NCI-H1105 treated with DMSO at 0.1 percent for 48 hours (cell line): ENCODE measurements at places on chromosomes 12 and 14.

DNA sequence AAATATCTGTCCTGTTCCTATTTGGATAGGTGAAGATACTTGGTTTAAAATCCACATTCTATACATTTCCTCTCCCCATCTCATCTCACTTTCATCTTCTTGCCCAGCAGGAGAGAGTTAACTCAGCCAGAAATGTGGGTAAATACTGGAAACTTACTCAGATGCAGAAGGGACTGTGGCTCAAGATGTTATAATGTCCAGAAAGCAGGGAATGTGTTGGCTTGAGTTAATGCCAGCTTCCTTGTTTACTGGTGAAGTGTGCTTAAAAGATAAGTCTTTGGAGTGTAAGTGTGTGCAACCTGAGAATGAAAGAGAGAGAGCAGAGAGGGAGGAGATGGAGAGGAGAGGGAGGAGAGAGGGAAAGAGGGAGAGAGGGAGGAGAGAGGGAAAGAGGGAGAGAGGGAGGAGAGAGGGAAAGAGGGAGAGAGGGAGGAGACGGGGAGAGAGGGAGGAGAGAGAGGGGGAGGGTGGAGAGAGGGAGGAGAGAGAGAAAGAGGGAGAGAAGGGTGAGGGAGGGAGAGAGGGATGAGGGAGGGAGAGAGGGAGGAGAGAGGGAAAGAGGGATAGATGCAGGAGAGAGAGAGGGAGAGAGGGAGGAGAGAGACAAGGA, 22.0 kb upstream of the SNRPF start:
- peak; percentile 60 for DNase-seq

DNA sequence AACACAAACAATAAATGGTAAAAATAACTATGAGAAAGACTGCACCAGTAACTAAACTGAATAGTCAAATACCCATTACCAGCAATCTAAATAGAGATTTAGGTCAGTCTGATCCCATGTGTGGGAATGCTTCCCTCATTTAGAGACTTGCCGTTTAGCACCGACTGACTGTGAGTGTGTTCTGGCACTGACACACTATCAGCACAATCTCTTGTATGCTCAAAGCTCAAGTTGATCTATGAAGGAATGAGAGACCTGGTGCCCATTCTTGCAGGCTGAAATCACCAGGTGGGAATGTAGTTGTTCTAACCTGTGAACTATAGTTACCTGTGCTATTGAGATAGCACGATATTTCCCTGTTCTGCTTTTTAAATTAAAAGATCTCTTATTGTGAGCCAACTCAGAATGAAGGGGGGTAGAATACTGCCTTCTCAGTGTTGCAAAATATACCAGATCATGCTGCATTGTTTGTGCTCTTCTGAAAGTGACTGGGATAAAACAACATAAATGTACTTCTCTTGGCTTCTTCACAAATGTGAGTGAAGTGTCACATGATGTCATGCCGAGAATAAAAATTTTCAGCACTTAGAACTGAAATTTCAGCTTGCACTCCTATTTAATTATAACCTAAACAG, 99.6 kb downstream of the LIN7A start:
- DNase-seq = no peak

DNA sequence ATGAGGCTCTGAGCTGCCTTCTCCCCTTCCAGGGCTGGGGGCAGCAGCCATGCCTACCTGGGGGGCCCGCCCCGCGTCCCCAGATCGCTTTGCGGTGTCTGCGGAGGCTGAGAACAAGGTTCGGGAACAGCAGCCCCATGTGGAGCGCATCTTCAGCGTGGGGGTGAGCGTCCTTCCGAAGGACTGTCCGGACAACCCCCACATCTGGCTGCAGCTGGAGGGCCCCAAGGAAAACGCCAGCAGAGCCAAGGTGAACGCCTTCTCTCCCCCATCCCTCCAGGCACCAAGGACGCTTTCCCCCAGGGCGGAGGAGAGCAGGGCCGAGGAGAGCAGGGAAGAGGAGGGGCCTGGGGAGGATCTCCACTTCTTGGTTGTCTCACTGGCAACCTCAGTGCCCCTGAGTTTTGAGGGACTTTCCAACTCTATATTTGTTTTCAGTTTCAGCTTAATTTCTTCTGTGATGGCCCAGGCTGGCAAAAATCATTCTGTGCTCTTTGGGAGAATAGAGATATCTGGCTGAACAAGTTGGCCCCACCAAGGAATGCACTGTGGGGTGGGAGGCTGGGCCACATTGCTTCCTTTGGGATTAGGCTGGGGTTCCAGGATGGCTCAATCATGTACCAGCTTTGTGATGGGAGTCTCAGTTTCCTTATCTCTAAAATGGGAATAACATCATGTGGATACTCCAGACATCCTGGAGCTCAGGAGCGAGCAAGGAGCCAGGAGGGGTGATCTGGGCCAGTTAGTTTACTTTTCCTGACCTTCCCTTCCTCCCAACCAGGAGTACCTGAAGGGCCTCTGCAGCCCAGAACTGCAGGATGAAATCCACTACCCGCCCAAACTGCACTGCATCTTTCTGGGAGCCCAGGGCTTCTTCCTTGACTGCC, 1.2 kb downstream of the KHNYN start:
- DNase-seq = no peak

DNA sequence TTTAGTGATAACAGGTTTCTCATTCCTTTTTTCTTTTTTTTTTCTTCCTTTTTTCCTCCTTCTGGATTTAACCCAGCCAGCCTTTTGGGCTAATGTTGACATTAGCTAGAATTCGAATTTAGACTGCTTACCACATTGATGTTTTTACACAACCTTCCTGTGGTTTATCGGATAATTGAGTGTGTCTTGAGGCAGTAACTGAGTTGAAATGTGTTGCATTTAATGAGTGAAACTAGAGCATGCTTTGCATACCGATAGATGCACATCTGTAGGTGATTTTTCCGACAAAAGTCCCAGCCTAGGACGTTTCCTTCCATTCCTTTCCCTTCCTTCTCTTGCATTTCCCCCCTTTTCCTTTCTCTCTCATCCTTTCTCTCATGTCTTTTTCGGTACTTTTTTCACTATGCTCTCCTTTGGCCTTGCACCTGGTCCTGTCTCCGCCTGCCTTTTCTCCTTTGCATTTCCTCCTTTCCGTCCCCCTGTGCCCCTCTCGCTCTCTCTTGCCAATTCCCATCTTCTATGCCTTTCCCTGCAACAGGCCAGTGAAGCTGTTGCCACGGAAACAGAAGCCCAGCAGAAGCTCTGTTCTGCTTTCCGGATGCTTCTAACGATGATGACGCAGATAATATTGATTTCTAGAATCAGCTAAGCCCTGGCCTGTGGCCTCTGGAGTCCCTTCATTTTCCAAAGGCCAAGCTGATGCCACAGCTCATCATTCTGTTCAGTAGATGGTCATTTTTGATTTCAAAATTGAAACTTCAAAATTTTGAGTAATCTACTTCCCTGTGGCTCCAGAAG, 76.1 kb downstream of the SLC25A47 start:
- DNase-seq = no peak

DNA sequence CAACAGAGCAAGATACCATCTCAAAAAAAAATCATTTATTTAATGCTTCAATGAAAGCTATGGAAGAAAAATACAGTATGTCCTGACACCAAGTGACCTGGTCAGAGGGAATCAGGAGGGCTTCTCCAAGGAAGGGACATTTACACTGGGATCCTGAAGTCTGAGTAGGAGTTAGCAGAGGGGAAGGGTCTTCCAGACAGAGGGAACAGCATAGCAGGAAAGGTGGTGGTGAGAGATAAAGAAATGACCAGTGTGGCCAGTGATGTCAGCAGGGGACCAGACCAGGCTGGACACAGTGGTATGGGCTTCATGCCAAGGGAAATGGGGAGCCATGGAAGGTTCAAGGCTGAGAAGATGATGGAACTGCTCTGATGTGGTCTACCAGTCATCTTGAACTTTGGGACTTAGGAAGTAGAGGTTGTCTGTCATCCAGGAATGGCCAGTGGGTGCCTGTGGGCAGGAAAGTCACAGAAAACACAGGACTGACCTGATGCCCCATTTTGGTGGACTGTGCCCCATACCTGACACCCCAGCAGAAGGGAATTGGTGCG, 7.8 kb upstream of the TCHP start:
- DNase-seq = no peak

GRCh38 chr12:71220260-71220659, 62.5 kb upstream of the TSPAN8 start:
- DNase-seq = no peak

DNA sequence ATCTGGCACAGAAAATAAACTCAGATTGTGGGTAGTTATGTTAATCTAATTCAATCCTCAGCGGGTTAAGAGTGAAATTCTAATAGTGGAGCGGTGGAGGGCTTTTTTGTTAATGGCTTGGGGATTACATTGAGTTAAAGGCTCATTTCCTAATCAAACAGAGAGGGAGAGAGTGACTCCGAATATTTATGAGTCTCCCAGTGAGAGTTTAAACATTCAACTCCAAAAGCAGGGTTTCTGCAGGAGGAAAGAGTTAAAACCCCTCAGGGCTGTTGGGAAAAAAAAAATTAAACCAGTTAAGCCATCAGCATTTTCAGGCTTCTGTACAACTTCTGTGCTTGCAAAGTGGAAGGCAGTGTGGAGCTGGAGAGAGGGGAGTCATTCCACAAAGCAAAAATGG, 62.1 kb upstream of the ESRRB start:
- no peak for DNase-seq

- no peak for DNase-seq
Measured at GRCh38 chr12:11564984-11565651, 84.4 kb upstream of the ETV6 start.

DNA sequence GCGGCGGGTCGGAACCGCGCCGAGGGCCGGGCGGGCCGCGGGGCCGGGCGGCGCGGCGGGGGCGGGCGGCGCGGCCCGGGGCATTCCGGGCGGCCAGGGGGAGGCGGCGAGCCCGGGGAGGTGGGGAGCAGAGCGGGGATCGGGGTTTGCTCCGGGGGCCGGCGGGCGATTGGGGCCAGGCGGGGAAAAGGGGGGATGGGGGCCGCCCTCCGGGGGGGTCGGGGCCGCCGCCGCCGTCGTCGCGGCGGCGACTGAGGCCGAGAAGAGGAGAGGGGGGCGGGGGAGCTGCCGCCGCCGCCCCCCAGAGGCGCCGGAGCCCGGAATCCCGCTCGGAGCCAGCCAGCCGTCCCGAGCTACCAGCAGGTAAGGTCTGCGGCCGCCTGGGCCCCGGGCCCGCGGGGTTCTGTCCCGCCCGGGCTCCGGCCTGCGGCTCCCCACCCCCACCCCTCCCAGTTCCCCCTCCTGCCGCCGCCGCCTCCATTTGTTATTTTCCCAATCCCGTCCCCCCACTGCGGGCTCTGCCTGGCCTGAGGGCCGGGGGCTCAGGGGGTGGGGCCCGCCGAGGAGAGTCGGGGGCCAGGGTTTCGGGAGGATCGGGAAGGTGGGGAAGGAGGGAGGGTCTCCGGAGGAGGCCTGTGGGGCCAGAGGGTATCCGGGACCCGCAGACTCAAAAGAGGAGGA, 403 bp downstream of the ATN1 start:
- no peak for DNase-seq

DNA sequence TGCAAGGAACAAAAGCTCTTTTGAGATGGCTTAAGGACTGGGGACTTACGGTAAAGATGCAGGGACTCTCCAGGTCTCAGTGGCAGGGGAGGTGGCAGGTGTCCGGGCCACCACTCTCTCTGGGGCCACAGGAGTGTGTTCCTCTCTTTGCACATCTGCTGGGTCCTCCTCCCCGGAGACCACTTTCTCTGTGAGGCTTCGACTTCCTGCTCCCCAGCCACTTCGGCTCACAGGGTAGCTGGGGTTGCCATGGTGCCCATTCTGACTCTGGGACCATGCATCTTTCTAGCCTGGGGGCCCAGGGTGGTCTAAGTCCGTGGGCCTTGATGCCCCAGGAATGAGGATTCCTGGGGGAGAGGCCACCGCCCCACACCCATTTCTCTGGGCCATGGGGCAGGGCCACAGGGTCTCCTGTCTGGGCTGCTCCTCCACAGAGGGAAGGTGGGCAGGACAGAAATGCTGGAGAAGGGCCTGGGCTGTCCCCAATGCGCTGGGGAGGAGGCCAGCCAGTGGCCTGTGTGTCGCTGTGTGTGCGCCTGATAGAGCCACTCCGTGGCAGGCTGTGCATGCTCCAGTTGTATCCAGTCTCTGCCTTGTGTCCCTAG, 38.5 kb downstream of the CCDC92 start:
- no peak for DNase-seq

DNA sequence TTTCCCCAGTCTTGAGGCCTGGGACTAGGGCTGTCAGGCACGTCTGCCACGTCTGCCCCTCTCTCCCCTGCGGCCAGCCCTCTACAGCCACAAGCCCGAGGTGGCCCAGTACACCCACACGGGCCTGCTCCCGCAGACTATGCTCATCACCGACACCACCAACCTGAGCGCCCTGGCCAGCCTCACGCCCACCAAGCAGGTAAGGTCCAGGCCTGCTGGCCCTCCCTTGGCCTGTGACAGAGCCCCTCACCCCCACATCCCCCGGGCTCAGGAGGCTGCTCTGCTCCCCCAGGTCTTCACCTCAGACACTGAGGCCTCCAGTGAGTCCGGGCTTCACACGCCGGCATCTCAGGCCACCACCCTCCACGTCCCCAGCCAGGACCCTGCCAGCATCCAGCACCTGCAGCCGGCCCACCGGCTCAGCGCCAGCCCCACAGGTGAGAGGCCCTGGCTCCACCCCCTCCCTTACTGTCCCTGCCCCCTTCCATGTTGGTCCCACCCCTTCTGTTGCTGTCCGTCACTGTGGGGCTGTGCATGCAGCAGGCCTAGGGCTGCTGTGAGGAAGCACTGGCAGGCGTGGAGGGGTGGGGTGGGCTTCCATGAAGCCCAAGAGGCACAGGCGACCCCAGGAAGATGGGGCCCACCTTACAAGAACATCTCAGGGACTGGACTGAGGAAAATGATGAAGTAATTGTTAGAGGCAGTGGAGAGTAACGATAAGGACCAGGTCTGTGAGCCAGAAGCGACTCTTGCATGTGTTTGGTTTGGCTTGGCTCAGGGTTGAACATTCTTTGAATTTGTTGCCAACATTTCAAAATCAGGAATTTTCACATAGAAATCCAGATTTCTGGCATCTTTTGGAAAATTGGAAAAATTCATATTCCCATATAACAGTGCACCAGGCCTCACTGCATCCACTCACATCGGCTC, 16.8 kb downstream of the C12orf43 start:
- DNase-seq = no peak

GRCh38 chr12:84072961-84073360, 839.6 kb downstream of the SLC6A15 start:
- DNase-seq = no peak

GRCh38 chr12:104485651-104486362, 29.1 kb downstream of the CHST11 start:
- DNase-seq = no peak
